ENCODE measurements at places on chromosomes 7 and 10. TPM values are rescaled to one million over a fixed set of nuclear protein-coding genes. Genes with fewer than 3 reads are reported as not detected.

CLRN3 gene
- total RNA-seq = 0.52 TPM

IFIT3 gene
- total RNA-seq = 45.2 TPM

CALML5 gene
- total RNA-seq = not detected

MAT1A gene
- total RNA-seq = not detected

CTTNBP2 gene
- 2.4 TPM for total RNA-seq

- no peak overlapping the region for H3K4me3 ChIP-seq
- no peaks in the 10 kb centered on the region for H3K36me3 ChIP-seq
- no peak overlapping the region for H3K27ac ChIP-seq
- no peak for DNase-seq
These were observed 141.9 kb downstream of the CACNB2 start for GRCh38 chr10:18282094-18282493.

GRCh38 chr7:47908720-47909119 is 39.5 kb downstream of the PKD1L1 start:
- H3K36me3 ChIP-seq = no peaks in the 10 kb centered on the region
- no peak overlapping the region for H3K27ac ChIP-seq
- H3K4me3 ChIP-seq = no peak overlapping the region
- DNase-seq = no peak
- H3K4me1 ChIP-seq = no peaks in the 10 kb centered on the region
- H3K27me3 ChIP-seq = peaks cover 46% of the 10 kb centered on the region

DNA sequence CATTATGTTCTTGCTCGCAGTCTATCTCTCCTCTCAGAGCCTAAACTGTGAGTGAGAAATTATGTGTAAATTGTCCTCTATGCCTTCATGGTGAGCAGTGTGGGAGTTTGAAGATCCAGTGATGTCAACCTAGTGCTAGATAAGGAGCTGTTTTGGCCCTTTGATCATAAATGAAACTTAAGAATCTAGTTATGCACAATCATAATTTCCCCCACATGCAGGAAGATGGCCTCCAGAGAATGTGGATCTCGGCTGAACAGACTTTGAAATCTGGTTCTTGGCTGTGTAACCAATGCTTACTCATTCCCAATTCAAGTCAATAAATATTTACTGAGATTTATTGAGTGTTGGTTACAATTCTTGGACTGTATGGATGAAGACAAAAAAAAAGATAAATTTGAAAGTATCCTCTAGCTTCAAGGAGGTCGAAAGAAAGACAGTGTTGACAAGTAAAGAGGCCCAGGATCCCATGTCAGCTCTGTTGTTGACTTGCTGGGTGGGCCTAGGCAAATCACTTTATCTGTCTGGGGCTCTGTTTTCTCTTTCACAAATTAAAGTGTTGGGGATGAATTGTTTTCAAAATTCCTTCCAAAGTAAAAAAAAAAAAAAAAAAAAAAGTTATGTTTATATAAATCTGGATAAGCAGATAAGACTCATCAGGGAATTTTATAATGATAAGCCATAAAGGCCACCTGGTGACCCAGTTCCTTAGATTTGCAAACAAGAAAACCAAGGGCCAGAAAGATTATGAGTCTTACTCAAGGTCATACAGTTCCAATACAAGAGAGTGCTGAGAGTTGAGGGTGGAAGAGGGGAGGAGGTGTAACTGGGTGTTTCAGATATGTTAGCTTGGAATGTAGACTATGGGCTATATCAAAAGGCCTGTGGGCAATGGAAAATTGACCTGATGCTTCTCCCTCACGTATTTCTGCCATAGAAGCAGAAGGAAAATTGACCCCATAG is 969.9 kb downstream of the KCNMA1 start:
- H3K27me3 ChIP-seq = no peaks in the 10 kb centered on the region
- no peak for DNase-seq
- no peak overlapping the region for H3K27ac ChIP-seq
- no peak overlapping the region for H3K4me3 ChIP-seq
- H3K36me3 ChIP-seq = no peaks in the 10 kb centered on the region

GRCh38 chr7:143015926-143016490 is 10.9 kb downstream of the OR9A2 start:
- no peak overlapping the region for H3K27ac ChIP-seq
- no peaks in the 10 kb centered on the region for H3K4me1 ChIP-seq
- DNase-seq = no peak
- no peak overlapping the region for H3K4me3 ChIP-seq
- H3K36me3 ChIP-seq = no peaks in the 10 kb centered on the region
- H3K27me3 ChIP-seq = peaks cover 50% of the 10 kb centered on the region

DNA sequence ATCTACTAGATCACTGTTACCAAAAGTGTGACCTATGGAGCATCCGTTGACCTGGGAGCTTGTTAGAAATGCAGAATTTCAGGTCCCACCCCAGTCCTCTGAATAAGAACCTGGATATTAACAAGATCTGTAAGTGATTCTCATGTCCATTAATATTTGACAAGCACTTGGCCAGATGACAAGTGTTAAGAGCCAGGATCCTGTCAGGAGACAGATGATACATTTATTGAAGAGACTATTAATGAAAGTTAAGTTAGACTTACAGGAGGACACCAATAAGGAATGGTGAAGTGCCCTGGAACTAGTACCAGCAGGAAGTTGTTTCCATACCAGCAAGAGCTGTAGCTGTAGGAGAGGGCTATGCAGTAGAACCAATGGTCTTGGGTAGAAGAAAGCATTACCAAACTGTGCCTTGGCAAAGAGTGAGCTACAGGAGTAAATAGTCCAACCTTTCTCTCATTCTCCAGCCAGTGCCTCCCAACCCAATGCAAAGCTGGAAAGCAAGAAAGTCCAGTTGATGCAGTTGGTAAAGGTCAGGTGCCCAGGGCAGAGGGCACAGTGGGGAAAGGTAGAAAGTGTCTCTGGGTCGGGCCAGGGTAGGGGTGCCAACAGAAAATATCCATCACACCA is 35.3 kb upstream of the ADD3 start:
- no peaks in the 10 kb centered on the region for H3K27me3 ChIP-seq
- no peak overlapping the region for H3K4me3 ChIP-seq
- peaks cover 36% of the 10 kb centered on the region for H3K4me1 ChIP-seq
- DNase-seq = no peak

- H3K27ac ChIP-seq = no peak overlapping the region
- peaks cover 9% of the 10 kb centered on the region for H3K36me3 ChIP-seq
- no peak overlapping the region for H3K4me3 ChIP-seq
- no peak for DNase-seq
- H3K27me3 ChIP-seq = no peaks in the 10 kb centered on the region
These were observed 54.1 kb downstream of the CYTH3 start for GRCh38 chr7:6218329-6218728.

GRCh38 chr10:3010816-3011460 is 56.4 kb upstream of the PFKP start:
- H3K4me3 ChIP-seq = no peak overlapping the region
- H3K4me1 ChIP-seq = peaks cover 7% of the 10 kb centered on the region
- H3K27ac ChIP-seq = no peak overlapping the region
- peaks cover 93% of the 10 kb centered on the region for H3K27me3 ChIP-seq

DNA sequence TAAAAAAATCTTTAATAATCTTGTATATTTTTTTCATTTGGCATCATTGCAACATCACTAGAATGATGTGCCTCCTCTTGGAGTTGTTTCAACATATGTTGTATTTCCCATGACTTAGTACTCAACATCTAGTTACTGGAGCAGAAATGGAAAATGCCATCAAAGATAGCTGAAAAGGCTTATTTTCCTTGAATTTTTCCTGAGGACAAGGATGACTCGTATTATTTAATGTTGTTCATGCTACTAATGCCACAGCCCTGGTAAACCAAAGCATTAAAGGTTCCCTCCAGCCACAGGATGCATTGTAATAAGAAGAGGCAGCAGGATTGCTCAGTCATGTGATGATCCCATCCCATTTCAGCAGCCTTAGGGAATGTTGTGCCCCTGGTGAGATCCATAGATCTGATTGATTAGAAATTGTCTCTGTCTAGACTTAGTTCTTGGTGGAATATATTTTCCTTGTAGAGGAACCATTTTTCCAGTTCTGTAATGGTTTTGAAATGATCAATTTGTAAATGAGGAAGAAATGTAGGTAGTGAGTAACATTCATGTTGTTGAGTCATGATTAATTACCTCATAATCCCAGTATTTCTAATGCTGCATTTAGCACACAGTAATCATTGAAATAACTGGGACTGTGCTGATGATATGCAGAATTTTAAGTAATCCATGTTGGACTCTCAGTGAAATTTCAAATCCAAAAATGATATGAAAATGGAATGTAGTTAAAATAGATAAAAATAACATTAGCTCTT is 91.3 kb upstream of the SMIM30 start:
- H3K4me3 ChIP-seq = no peak overlapping the region
- no peak overlapping the region for H3K27ac ChIP-seq
- no peaks in the 10 kb centered on the region for H3K36me3 ChIP-seq
- no peak for DNase-seq

- no peak for DNase-seq
- no peak overlapping the region for H3K4me3 ChIP-seq
- H3K36me3 ChIP-seq = peaks cover 4% of the 10 kb centered on the region
- H3K27ac ChIP-seq = no peak overlapping the region
- peaks cover 40% of the 10 kb centered on the region for H3K27me3 ChIP-seq
These were observed 18.4 kb downstream of the IFT22 start for GRCh38 chr7:101303102-101303701.

- H3K4me3 ChIP-seq = no peak overlapping the region
- no peaks in the 10 kb centered on the region for H3K4me1 ChIP-seq
- no peak overlapping the region for H3K27ac ChIP-seq
These were observed 417.0 kb downstream of the CALN1 start for GRCh38 chr7:71995111-71995510.

DNA sequence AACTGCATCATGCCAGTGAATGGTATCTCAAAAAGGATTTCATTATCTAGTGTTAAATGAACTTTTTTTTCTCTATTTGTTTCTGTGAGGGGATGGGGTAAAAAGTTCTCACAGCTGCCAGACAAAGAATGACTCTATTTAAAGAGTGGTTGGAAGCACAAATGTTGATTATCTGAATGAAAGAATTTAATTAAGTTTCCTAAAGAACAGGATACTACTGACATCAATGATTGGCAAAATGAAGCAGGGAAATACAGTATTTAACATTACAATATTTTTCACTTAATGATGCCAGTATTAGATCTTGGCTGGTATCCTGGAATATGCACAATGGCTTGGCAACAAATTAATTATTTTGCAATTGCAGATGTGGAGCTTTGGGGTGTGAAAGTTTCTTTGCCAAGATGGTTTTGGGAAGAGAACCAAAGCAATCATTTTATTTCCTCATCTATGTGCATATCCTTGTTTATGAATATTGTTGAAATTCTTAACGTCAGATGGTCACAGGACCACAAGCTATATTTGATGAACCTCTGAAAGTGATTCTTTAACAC is 336.8 kb downstream of the ARL4A start:
- no peak for DNase-seq
- no peaks in the 10 kb centered on the region for H3K4me1 ChIP-seq
- H3K27ac ChIP-seq = no peak overlapping the region
- H3K4me3 ChIP-seq = no peak overlapping the region
- H3K36me3 ChIP-seq = no peaks in the 10 kb centered on the region

DNA sequence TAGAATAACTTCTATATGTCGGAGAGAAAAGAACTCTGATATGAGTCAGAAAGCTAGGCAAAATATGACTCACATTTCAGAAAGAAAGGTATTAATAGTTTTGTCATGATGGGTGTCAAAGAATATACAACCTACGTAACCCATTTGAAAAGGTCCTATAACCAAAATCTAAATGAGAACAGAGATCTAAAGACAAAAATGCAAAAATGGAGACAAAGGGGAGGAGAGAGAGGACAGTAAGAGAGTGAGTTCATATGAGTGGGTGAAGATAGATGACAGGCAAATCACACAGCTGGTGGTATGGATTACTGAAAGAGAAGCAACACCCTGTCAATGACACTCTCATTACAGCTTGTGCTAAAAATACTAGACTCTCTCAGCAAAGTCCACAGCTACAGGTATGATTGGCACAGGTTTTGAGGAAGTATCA is 25.6 kb downstream of the ANKMY2 start:
- peaks cover 21% of the 10 kb centered on the region for H3K36me3 ChIP-seq
- no peak overlapping the region for H3K4me3 ChIP-seq
- no peak for DNase-seq
- H3K27ac ChIP-seq = no peak overlapping the region

GRCh38 chr7:16918288-16918895 is 36.6 kb upstream of the AGR3 start:
- no peak overlapping the region for H3K4me3 ChIP-seq
- H3K4me1 ChIP-seq = peaks cover 93% of the 10 kb centered on the region
- H3K27ac ChIP-seq = peak overlapping the region; percentile 30
- H3K27me3 ChIP-seq = no peaks in the 10 kb centered on the region
- peak; percentile 60 for DNase-seq
- H3K36me3 ChIP-seq = peaks cover 24% of the 10 kb centered on the region

- no peak overlapping the region for H3K4me3 ChIP-seq
- peak; percentile 59 for DNase-seq
- H3K4me1 ChIP-seq = peaks cover 20% of the 10 kb centered on the region
- H3K27me3 ChIP-seq = no peaks in the 10 kb centered on the region
- H3K27ac ChIP-seq = no peak overlapping the region
- peaks cover 19% of the 10 kb centered on the region for H3K36me3 ChIP-seq
These were observed 8.8 kb upstream of the INTS1 start for GRCh38 chr7:1512781-1513656.

DNA sequence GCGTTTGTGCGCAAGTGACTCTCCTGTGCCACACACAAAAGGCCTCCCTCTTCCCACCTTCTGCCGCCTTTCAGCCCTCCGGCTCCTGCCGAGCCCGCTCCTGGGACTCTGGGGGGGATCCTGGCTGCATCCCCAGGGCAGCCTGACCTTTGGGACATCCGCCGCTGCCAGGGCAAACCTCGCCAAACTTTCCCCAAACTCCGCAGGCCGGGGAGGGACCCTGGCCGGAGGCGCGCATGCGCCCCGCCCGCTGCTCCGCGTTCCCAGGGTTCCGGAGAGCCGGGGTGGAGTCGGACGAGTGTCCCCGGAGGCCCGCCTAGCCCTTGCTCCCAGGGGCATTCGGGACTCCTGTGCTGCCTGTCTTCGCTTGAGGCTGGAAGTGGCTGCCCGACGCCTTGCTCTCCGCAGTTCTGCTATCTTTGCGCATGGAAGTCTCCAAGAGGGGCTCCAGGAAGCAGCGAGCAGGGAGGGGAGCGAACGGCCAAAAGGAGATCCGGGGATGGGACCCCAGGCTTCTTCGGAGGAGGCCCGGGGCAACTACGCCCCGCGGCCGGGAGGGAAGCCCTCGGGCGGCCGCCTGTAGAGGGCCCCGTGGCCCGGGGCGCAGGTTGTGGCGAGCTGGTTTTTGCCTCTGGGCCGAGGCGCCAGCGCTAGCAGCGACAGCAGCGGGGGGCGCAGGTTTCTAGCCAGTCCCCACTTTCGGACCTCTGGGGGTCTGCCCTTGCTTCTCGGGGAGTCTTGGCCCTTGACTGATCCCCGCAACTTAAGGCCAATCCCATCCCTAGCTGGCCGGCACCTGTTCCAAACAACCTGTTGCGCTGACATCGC is 7.0 kb downstream of the PTF1A start:
- H3K4me3 ChIP-seq = no peak overlapping the region
- no peaks in the 10 kb centered on the region for H3K4me1 ChIP-seq
- H3K27ac ChIP-seq = no peak overlapping the region
- no peaks in the 10 kb centered on the region for H3K36me3 ChIP-seq
- DNase-seq = no peak

DNA sequence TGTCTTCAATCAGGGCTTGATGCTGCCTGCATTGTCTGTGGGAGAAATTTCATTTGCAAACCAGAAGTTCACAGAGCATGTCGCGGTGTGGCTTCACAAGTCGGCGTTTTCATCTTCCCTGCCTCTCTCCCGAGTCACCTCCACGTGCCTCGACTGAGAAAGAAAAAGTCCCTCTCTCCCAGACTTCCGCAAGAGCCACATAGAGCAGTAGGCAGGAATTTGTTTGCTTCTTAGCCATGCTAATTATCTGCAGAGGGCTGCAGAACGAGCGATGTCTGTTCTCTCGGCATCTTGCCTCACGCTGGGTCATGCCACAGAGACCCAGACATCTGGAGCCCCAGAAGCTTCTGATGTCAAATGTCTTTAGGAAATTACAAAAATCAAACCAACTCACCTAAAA is 272.2 kb downstream of the TCF7L2 start:
- no peak for DNase-seq
- H3K4me3 ChIP-seq = no peak overlapping the region
- H3K4me1 ChIP-seq = no peaks in the 10 kb centered on the region
- H3K36me3 ChIP-seq = no peaks in the 10 kb centered on the region

Data from Calu3 (cell line).